ENCODE measurements at places on chromosomes 16 and 17.

DNA sequence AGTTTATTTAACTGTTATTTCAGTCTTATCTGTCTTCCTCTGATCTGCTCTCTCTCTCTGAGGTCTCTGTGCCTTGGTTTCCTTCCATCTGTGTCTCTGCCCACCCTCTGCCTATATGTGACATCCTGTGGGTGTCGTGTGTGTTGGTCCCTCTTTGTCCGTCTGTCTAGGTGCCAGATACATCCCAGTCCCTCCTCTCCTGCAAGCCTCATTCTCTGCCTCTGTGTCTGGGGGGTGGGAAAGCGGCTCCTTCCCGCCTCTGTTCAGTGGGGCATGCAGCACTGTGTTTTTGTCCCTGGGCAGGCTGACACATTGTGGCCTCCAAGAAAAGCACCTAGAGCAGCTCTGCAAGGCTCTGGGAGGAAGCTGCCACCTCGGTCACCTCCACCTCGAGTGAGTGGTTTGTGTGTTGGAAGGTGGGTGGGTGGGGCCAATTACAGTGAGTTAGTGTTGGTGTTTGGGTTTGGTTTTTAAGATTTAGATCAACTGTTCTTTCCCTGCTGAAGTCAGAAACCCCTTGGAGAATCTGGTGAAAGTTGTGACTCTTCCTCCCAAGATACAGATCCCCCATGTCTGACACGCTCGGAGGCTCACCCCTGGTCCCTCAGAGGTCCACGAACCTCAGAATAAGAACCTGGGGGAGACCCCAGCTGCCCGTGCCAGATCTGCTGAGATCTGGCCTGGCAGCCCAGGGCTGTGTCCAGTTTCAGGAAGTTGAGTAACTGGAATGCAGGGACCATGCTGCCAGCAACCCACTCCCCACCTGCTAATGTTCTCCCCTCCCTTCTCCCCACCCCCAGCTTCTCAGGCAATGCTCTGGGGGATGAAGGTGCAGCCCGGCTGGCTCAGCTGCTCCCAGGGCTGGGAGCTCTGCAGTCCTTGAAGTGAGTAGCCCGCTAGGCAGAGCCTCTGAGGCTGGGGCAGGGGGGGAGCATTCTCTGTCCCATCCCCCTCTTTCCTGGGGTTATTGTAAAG, 50.9 kb upstream of the CPNE2 start:
- peak; percentile 82 for DNase-seq

DNA sequence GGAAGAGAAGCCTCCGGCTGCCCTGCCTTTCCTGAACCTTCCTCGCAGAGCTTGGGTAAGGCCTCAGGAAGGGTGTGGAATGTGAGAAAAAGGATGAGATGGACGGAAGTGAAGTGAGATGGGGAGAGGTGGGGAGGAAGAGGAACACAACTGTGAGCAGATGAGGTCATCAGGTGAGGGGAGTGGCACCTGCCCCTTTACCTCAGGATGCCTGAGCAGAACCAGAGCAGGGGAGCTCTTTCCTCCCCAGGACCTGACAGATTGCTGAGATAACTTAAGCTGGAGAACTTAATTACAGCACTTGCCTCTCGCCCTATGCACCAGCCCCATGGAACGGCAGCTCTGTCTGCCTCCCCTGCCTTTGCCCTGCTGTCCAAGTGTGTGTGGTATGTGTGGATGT, 29.8 kb downstream of the TMEM132E start:
- no peak for DNase-seq

- no peak for DNase-seq
These were observed 126.3 kb upstream of the TNRC6C start for GRCh38 chr17:77832180-77832560.

DNA sequence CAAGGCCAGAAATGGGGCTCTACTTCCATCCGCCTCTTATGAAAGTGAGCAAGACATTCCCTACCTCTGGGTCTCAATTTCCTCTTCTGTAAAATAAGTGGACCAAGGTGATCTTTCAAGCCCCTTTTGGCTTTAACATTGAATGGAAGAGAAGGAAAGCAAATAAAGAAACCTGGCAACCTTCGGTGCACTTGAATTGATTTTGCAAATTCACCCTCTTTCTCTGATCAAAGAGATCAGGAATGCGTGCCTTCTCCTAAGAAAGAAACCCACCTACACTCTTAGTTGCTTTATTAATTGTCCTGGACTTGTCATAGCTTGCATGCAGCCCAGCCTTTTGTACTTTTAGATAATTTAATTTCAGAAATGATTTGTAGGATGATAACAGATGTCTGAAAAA, 3.0 kb downstream of the MSI2 start:
- DNase-seq = no peak

GRCh38 chr16:54204756-54205155, 81.8 kb downstream of the IRX3 start:
- DNase-seq = no peak

GRCh38 chr17:48717367-48718226, 4.7 kb downstream of the PRAC1 start:
- no peak for DNase-seq

- DNase-seq = no peak
These were observed 8.0 kb upstream of the SLC12A3 start for GRCh38 chr16:56856876-56857447.

GRCh38 chr17:53133876-53134275, 688.9 kb upstream of the KIF2B start:
- DNase-seq = no peak

- DNase-seq = no peak
These were observed 32.3 kb upstream of the PVALEF start for GRCh38 chr17:81132770-81133723.

Data from activated CD4-positive, alpha-beta T cell treated with anti-CD3 and anti-CD28 coated beads for 4 hours (primary cell).